ENCODE measurements at places on chromosomes 6 and 20. TPM values are rescaled to one million over a fixed set of nuclear protein-coding genes. Genes with fewer than 3 reads are reported as not detected.

Gene MRPL2
- 18.7 TPM for total RNA-seq

Gene OLIG3
- 0.74 TPM for total RNA-seq

Gene COL21A1
- total RNA-seq = 29.5 TPM

Gene CMTR1
- total RNA-seq = 49.9 TPM

Gene THBS2
- 519 TPM for total RNA-seq

Gene CASS4
- 0.49 TPM for total RNA-seq

Gene SH3BGRL2
- total RNA-seq = 6.6 TPM

Gene DEFB124
- not detected for total RNA-seq

Gene HLA-DOB
- total RNA-seq = not detected

Gene CD109
- 39.2 TPM for total RNA-seq

Gene PEX6
- total RNA-seq = 19.3 TPM

Gene MYL9
- total RNA-seq = 50.0 TPM

Gene CFAP206
- total RNA-seq = 0.27 TPM

Gene MYLK4
- total RNA-seq = 0.98 TPM

Gene PTCHD4
- total RNA-seq = 9.8 TPM

Gene KIAA0408
- 12.8 TPM for total RNA-seq

Gene KHDC1
- 0.16 TPM for total RNA-seq

Gene ZNF292
- 34.7 TPM for total RNA-seq

Gene THEMIS
- total RNA-seq = under 0.01 TPM

Gene TBPL1
- 30.2 TPM for total RNA-seq

Gene FOXA2
- not detected for total RNA-seq

Gene DYNLT1
- total RNA-seq = 138 TPM

Gene BEND6
- total RNA-seq = 34.8 TPM

Gene RIN2
- total RNA-seq = 36.6 TPM

Gene KCNK5
- under 0.01 TPM for total RNA-seq

Gene KIF25
- not detected for total RNA-seq

Gene FAM83D
- 16.7 TPM for total RNA-seq

Gene GRM1
- total RNA-seq = under 0.01 TPM

Gene PANK2
- total RNA-seq = 102 TPM

Gene HTR1E
- not detected for total RNA-seq

Gene CLPSL2
- total RNA-seq = not detected

Gene DOP1A
- total RNA-seq = 32.5 TPM

Gene PRKN
- total RNA-seq = 2.0 TPM

Gene SIRPD
- total RNA-seq = not detected

Gene ZBP1
- total RNA-seq = not detected

Gene TRIM31
- total RNA-seq = not detected

Gene SLC22A3
- 1.5 TPM for total RNA-seq

Gene LAMA4
- 904 TPM for total RNA-seq

Gene TOX2
- total RNA-seq = 5.2 TPM

Gene GTSF1L
- not detected for total RNA-seq

Gene ANGPT4
- not detected for total RNA-seq

Gene SOBP
- 7.4 TPM for total RNA-seq

Gene ATAT1
- 5.6 TPM for total RNA-seq

Gene RSPH4A
- total RNA-seq = 0.82 TPM

Gene FUCA2
- total RNA-seq = 72.5 TPM

Gene OR2J3
- not detected for total RNA-seq

Gene PLCB1
- 46.5 TPM for total RNA-seq

Gene TRMT11
- 54.0 TPM for total RNA-seq

Gene HLA-DRB1
- 0.09 TPM for total RNA-seq

Gene CST4
- total RNA-seq = not detected

Measured in fibroblast of the aortic adventitia (primary cell).